ENCODE measurements at places on chromosomes 7 and 10.

GRCh38 chr10:122018951-122019413 is 30.0 kb downstream of the TACC2 start:
- no peak for DNase-seq

DNA sequence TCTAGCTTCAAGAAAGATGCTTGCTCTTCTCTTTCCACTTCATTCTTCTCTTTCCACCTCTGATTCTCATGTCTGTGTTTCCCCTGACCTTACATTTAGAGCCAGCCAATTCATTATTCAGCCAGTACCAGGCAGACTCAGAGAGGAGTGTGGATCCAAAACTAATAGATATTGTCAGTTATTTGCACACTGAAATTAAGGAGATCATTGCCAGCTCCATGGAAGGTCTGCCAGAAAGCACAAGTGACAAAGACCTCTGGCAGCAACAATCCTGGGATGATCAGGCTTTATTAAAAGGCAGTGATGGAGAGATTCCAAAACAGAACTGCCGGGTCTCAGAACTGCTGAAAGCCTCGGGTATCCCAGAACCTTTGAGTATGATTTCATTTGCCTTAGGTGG is 749.4 kb downstream of the XPNPEP1 start:
- no peak for DNase-seq

- no peak for DNase-seq
These were observed 429.3 kb downstream of the CALN1 start for GRCh38 chr7:71982851-71983250.

DNA sequence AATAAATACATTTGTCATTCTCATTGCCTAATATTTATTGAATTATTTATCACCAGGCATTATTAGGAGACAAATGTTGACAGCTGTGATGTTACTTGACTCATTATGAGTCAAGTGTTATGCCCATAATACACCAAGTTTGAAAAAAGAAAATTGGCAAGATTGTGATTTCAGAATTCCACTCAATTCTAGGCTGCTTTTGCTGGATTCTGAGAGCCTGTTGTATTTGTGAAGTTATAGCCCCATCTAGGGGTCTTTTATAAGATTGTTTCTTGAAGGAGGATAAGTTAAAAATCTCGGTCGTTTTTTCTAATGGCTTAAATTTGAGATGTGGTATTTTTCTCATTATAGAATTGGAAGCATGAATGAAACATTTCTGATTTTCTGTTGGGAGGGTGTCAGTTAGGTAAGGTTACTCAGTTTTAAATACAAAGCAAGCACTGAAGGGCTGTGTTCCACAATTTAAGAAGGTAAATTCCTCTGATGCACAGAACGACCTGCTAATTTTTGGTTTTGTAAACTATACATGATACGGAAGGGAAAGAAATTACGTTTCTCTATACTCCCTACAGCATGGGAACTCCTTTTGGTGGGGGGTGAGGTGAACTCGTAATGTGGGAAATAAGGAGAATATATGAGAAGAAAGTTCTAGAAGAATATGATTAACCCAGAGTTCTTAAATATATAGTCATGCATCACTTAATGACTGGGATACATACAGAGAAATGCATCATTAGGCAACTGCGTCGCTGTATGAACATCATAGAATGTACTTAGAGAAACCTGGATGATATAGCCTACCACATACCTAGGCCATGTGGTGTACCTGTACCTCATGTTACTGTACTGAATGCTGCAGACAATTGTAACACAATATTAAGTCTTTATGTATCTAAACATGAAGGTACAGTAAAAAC is 2.6 kb downstream of the STK31 start:
- DNase-seq = no peak

GRCh38 chr10:2813286-2813685 is 254.1 kb upstream of the PFKP start:
- no peak for DNase-seq

DNA sequence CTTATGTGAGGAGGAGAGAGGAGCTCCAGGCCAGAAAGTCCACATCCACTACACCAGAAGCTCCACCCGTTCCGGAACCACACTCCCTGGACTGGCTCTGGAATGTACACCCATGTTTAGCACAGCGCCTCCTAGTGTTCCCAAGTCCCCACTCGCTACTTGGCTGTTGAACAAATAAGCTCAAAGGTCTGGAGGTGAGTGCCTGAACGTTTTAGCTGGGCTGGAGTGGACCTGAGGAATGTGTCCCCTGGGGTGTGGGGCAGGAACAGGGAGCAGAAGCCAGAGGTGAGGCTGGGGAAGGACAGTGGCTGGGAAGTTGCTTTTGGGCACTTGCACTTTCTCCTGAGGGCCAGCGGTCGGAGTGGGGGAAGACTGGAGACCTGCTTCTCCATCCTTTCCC is 164.1 kb upstream of the CDCA7L start:
- DNase-seq = no peak

DNA sequence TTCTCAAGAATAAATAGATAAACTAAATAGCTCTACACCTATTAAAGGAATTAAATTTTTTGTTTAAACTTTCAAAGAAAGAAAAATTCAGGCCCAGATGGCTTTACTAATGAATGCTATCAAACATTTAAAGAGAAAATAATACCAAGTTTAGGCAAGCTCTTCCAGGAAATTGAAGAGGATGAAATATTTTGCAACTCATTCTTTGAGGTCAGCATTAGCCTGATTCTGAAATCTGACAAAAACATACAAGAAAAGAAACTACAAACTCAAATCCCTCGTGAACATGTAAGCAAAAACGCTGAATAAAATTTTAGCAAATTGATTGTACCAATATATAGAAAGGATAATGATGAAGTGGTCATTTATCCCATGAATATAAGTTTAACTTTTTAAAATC is 93.4 kb downstream of the RTKN2 start:
- DNase-seq = no peak

GRCh38 chr7:50970092-50970491 is 187.4 kb upstream of the GRB10 start:
- DNase-seq = no peak

DNA sequence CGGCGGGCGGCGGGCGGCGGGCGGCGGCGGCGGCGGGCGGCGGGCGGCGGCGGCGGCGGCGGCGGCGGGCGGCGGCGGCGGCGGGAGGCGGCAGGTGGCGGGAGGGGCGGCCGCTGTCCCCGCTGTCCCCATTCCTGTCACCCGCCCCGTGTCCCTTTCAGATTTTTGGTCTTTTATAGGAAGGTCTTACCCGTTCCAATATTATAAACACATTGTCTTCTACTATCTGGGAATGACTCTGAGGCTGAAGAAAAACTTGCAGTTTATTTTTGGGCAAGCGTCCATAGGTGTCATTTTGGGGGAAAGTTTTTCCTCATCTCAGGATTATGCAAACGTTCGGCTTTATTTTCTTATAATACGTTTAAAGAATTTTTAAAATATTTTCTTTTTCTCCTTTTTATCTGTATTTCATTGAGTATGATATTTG is 578 bp downstream of the ZNF713 start:
- DNase-seq = no peak

GRCh38 chr10:23439961-23440889 is 1.4 kb downstream of the OTUD1 start:
- DNase-seq = no peak

DNA sequence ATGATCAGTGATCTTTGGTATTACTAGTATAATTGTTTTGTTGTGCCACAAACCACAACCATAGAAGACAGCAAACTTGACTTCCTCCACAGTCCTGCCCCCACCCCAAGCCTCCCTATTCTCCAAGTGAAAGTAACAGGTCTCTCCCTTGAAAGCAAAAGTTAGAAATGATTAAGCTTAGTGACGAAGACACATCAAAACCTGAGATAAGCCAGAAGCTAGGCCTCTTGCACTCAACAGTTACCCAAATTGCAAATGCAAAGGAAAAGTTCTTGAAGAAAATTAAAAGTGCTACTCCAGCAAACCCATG is 7.5 kb downstream of the SAR1A start:
- no peak for DNase-seq

DNA sequence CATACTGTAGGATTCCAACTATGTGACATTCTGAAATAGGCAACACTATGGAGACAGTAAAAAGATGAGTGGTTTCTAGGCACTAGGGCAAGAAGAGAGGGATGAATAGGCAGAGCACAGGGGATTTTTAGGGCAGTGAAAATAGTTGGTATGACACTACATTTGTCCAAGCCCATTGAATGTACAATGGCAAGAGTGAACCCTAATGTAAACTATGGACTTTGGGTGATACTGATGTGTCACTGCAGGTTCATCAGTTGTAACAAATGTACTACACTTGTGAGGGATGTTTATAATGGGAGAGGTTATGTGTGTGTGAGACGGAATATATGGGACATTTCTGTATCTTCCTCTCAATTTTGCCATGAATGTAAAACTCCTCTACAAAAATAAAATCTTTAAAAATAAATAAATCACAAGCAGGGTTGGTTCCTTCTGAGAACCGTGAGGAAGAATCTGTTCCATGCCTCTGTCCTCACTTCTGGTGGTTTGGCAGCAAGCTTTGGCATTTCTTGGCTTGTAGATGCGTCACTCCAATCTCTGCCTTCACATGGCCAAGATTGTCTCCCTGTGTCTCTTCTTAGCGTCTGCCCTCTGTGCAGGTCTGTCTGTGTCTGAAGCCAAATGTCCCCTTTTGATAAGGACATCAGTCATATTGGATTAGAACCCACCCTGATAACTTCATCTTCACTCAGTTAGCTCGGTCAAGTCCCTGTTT is 83.1 kb upstream of the AGBL3 start:
- DNase-seq = no peak

DNA sequence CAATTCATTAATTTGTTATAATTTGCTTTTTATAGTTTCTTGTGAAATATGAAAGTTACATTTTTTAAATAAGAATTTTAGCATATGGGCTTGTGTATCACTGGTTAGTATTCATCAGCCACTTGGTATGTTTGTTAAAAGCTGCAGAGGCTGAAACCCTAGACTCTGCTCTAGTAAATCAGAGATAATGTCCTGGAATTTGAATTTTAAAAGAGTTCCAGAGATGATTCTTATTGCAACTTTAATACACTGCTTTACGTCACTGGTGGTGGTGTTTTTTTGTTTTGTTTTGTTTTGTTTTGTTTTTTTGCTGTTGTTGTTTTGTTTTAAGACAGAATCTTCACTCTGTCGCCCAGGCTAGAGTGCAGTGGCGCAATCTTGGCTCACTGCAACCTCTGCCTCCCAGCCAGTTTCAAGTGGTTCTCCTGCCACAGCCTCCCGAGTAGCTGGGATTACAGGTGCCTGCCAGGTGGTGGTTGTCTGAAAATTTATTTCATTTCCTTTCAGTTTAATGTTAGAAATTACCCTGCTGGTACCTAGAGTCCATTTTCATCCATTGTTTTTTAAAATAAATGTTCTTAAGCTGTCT is 43.8 kb downstream of the PTPN12 start:
- DNase-seq = no peak

GRCh38 chr7:70523989-70524351 is 608.0 kb upstream of the GALNT17 start:
- DNase-seq = no peak

- DNase-seq = no peak
These were observed 265.2 kb upstream of the CSTF2T start for GRCh38 chr10:51964630-51965029.

- DNase-seq = no peak
These were observed 76.4 kb downstream of the ZMIZ1 start for GRCh38 chr10:79145174-79145483.

- DNase-seq = no peak
These were observed 115.3 kb upstream of the WDR11 start for GRCh38 chr10:120735773-120736371.

- no peak for DNase-seq
These were observed 2.2 kb downstream of the CDC123 start for GRCh38 chr10:12198156-12198555.

- DNase-seq = no peak
These were observed 10.5 kb downstream of the CALY start for GRCh38 chr10:133326223-133326551.

- no peak for DNase-seq
These were observed 42.3 kb upstream of the HMX3 start for GRCh38 chr10:123093489-123093888.

DNA sequence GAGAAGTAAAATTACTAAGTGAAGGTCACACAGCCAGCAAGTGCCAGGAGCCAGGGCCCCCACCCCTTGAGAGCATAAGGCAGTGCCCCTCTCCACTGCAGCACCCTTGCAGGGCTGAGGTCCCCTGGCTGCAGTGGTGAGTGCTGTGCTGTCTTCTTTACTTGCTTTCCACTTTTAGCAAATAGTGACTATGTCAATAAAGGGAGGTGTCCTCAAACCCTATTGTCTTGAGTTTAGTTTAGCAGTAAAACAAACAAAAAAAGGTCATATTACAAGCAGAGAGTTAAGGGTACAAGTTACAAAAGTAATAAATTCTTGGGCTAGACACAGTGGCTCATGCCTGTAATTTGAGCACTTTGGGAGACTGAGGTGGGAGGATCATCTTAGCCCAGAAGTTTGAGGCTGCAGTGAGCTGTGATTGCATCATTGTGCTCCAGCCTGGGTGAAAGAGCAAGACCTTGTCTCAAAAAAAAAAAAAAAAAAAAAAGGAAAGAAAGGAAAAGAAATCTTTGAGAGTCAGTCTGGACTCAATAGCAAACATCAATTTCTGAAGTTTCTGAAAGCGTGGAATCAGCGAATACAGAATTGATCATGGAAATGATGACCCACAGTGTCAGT is 39.0 kb upstream of the KIF5B start:
- no peak for DNase-seq

DNA sequence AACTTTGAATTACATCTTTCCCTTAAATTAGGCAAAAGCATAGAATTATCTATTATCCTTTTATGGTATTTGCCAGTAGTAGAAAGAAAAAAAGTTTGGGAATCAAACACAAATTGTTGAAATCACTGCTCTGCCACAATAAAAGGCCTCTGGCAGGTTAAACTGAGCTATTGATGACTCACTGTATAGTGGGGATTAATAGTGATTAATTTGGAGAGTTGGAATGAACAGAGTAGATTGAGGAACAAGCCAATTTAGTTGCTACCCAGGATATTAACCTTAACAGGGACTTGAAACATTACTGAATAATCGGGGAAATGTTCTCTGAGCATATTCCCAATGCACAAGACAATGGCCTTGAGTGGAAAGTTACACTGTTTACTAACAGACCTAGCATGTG is 33.1 kb downstream of the MASTL start:
- no peak for DNase-seq

All from stimulated activated CD8-positive, alpha-beta memory T cell treated with anti-CD3 and anti-CD28 coated beads, Interleukin-4, amount 100 ng/mL, for 1 hour (primary cell).